ENCODE measurements at places on chromosomes 6 and 20.

GRCh38 chr20:45365444-45365970 lies 2.6 kb downstream of the SYS1 start:
- peaks cover 34% of the 10 kb centered on the region for H3K4me1 ChIP-seq
- DNase-seq: no peak
- no peaks in the 10 kb centered on the region for H3K27me3 ChIP-seq
- H3K27ac ChIP-seq: no peak overlapping the region

GRCh38 chr6:36355819-36356218 lies 19.1 kb upstream of the BNIP5 start:
- no peak for DNase-seq
- H3K27me3 ChIP-seq: peaks cover 12% of the 10 kb centered on the region
- peaks cover 10% of the 10 kb centered on the region for H3K4me1 ChIP-seq
- no peak overlapping the region for H3K27ac ChIP-seq
- no peak overlapping the region for H3K4me3 ChIP-seq

DNA sequence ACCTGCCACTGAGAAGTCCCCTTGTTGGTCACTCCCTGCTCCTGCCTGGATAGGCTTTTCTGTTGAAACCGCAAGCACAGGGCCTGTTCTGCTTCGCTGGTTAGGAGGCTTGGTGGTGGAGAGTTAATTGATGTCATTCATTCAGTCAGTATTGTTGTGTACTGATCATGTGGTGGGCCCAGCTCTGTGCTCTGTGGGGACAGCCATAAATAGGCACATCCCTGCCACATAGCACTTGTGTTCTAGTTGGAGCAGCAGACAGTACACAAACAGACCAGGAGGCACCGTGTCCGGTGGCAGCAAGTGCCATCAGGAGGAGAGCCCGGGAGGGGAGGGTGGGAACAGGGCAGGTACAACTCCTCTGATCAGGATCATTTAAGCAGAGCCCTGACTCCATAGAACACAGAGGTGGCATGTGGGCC lies 155.2 kb upstream of the INSM1 start:
- no peaks in the 10 kb centered on the region for H3K36me3 ChIP-seq
- peaks cover 65% of the 10 kb centered on the region for H3K4me1 ChIP-seq
- H3K4me3 ChIP-seq: no peak overlapping the region
- DNase-seq: no peak
- H3K27ac ChIP-seq: no peak overlapping the region

DNA sequence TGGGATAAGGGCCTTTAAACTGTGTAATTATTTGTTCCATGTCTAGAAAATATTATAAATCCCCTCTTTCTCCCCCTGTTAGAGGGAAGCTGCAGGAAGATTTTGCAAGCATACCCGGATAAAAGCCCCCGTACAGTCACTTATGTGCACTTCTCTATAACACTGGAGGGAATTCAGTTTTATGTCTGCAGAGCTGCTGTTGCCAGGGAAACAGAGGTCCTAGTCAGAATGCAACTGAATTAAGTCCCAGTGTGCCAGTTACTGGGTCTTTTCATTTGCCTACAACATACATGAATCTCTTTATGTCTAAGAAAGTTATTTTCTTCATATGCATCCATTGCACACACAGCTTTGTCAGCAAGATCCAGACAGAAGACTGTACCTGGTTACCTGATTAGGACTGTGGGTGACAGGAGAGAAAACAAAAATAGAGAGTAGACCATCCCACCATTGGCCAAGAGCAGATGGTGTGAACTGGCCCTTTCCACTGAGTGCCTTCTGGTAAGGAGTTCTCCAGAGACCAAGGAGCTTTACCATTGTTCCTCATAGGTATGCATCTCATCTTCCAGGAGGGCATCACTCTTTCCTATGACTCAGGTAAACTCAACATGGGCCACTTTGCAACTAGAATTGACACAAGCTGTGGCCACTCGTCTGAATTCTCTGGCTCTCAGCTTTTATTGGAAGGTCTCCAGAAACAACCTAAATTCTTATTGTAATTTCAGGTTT lies 180.8 kb upstream of the PHACTR1 start:
- no peaks in the 10 kb centered on the region for H3K4me1 ChIP-seq
- peaks cover 5% of the 10 kb centered on the region for H3K27me3 ChIP-seq
- DNase-seq: no peak
- no peak overlapping the region for H3K27ac ChIP-seq
- no peak overlapping the region for H3K4me3 ChIP-seq

Measured in nephron progenitor cell (in vitro differentiated cells).